Spinal cord (tissue), 10 donors: ENCODE measurements at places on chromosomes 16 and 17.

GRCh38 chr16:88390735-88391134 is 8.0 kb downstream of the ZNF469 start:
- no peak for DNase-seq

DNA sequence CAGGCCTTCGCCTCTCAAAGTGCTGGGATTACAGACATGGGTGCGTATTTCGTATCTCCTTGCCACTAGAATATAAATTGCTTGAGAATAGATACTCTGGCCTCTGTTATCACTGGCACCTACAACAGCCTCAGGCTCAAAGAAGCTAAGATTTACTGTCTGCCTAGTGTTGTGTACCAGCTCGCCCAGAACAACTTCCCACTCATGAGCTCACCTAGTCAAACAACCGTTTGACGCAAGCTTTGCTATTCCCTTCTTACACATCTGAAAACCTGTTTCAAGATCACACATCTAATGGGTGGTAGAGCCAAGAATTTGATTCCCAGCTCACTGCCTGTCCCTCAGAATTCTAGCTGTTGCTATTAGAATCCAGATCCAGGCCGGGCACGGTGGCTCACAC is 24.4 kb downstream of the MIS12 start:
- DNase-seq = no peak

GRCh38 chr16:17342031-17342430 is 128.7 kb downstream of the XYLT1 start:
- no peak for DNase-seq

DNA sequence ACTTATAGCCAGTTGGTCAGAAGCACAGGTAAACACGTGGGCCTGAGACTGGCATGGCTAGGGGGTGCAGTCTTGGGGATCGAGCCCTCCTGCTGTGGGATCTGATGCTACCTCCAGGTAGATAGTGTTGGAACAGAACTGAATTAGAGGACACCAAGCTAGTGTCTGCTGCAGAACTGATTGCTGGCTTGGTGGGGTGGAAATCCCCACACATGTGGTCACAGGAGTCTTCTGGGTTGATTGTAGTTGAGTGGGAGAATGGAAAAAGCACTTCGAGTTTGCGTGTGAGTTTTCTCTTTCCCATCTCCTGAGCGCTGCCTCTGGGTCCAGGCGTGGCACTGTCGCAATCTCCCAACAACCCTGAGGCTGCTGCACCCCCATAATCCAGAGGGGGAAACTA is 8.0 kb upstream of the SPATA32 start:
- DNase-seq = no peak

GRCh38 chr17:4594931-4595684 is 10.8 kb downstream of the SMTNL2 start:
- DNase-seq = no peak

DNA sequence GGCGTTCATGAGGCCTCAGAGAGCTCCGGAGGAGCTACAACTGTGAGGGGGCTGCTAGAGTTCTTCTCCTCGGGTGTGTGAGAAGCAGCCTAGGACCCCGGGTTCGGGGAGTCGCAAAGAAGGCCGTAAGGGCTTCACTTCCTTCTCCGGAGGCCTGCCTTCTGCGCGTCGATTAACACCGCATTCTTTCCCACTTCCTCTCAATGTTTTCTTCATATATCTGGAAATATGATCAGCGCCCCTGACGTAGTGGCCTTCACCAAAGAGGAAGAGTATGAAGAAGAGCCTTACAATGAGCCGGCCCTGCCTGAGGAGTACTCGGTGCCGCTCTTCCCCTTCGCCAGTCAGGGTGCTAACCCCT is 449 bp downstream of the SMCR8 start:
- DNase-seq = no peak

DNA sequence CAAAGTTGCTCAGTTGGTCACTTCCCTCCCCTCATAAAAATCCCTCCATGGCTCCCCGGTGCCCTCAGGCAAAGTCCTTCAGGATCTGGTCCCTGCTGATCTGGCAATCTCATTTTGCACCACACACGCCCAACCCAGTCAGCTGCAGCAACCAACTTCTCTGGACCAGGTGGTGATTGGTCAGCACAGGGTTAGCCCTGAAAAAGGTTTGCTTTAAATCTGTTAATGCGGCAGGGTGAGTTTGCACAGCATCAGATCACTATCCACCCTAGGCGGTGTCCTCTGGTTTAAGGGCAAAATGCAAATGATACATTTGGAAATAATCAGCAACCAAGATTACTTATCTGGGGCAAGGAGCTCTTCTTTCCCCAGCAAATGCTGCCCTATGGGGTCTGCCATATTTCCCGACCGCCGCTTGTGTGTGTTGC is 42.9 kb upstream of the TNRC6C start:
- DNase-seq = no peak

DNA sequence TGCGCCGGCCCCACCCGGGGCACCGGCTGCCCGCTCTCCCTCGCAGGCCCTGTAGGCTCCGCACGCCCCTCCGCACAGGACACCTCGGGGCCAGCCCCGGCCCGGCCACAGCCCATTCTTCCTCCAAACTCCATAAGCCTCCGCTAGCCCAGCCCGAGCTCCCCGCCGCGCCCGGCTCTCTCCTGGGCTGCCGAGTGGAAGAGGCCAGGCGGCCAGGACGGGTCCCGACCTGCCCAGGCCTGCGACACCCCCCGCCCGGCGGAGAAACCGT is 397 bp downstream of the NCOR1 start:
- DNase-seq = no peak

- no peak for DNase-seq
These were observed 162.6 kb upstream of the PLCG2 start for GRCh38 chr16:81616321-81617020.
